HT-29 (cell line): ENCODE measurements at places on chromosomes 12 and 14. TPM values are rescaled to one million over a fixed set of nuclear protein-coding genes. Genes with fewer than 3 reads are reported as not detected.

GRCh38 chr14:55533960-55534359 is 46.0 kb upstream of the KTN1 start:
- no peak for DNase-seq

GRCh38 chr14:76904100-76904739 is 78.0 kb downstream of the LRRC74A start:
- DNase-seq, result no peak

DNA sequence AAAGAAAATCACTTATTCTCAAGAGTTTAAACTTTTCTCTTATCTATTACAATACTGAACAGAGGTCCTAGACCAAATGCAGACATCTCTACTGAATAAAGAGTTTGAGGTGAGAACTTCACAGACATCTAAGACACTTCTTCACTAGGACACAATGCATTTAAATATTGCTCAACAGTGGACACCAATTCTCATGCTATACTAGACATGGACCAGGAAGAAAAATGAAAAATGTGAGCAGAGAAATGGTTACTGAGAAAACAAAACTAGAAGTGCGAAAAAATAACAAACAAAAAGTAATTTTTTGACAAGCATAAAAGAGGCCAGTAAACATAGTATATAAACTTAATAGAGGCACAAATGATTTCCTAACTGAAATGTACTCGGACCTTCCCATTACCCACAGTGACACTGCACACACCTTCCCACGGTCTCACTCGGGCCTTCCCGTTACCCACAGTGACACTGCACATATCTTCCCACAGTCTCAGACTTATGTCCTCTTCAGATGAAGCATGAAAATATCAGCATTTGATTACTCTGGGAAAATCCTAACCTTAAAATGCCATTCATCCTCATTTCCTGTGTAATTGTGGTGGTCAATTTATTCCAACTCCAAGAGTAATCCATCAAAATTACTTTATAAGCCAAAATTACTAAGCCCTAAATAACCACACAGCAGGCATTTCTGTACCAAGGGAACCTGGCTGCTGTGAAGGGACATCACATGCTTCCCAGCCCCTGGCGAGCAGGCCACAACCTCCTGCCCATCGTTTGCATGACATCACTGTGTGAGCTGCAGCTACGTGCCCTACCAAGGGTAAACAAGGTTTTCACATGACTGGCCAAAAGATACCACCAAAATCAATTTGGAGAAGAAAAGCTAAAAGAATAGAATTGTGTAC is 6.4 kb downstream of the SLC15A4 start:
- DNase-seq, result no peak

- no peak for DNase-seq
Observed at GRCh38 chr12:130839770-130840404, 837 bp upstream of the STX2 start.

DNA sequence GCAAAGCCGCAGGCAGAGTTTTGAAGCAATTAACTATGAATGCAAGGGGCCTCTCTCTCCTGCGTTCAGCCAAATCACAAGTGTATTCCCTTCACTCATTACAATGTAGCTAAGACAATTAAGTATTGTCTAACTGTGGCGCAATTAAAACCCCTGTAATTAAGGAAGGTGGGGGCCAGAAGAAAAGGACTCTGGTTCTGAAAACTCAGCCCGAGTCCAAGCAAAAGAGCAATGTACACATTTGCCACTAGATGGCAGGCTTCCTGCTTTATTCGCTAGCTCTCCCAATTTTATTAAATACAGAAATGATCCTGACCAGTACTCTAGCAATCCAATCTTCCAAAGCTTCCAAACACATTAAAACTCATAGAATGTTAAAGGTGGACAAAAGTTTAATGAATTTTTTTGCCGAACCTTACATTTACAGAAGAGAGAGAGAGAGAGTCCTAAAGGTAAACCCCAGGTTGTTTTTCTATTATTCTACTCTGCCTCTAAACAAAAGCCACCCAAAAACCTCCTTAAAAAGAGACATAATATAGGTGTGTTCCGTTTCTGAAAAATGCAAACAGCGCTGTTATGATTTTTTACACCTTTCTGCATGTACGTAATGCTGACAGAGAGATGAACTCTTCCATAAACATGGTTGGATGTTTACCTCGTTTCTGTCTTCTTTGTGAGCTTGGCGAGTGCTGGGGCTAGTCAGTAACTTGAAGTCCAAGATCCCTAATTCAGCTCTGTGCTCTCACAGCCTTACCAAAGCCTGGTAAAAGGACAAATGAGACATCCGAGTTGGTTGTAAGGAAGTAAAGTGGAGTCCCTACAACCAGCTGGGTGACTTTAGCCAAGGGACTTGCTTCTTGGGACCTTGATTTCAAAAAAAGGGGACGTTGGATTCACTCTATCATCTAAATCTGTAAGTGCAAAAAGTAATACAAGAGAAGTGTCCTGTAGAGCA is 50.9 kb upstream of the VASH1 start:
- DNase-seq, result peak; percentile 49

RGS6 gene
- not detected in 2 replicates for total RNA-seq

DNA sequence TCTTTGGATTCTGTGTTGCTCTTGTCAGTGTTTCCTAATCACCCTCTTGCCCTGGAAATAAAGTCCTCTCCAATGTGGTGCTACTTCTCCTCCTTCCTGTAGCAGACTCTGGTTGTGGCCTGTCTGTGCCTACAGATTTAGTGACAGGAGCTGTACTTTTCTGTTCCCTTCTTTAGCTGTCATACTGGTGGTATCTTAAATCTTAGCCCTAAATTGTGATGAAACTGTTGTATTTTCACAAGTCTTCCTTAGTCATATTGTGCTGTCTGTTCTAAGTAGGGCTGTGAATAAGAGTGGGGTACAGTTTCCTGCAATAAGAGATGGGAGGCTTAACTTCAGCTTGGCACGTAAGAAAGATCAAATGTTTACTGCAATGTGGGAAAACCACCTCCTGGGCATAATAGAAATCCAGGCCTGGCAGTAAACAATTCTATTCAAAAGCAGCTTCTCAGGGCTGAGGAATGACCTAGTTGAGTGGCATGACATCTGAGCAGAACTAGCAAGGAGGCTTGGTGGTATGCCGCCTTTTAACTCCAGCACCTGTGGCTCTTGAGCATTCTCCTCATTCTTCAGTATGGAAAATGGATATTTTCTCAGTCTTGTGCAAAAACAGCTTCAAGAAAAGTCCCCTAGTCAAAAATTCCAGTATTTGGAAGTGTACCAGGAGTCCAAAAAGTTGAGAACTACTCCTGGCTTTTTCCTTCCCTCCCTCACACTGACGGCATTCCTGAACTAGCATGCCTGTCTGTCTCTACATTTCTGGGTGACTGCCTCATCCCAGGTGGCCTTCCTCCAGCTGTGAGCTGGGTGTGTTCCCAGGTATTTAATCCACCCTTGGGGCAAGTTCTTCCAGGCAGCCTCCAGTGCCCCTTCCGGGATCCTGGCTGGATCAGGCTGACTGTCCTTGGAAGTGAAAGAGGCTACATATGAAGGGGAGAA is 19.5 kb downstream of the ANO6 start:
- DNase-seq, result peak; percentile 47

- no peak for DNase-seq
Observed at GRCh38 chr12:58764100-58764953, 156.0 kb downstream of the LRIG3 start.

- DNase-seq, result no peak
Observed at GRCh38 chr12:56186957-56187356, 2.3 kb downstream of the SMARCC2 start.

DNA sequence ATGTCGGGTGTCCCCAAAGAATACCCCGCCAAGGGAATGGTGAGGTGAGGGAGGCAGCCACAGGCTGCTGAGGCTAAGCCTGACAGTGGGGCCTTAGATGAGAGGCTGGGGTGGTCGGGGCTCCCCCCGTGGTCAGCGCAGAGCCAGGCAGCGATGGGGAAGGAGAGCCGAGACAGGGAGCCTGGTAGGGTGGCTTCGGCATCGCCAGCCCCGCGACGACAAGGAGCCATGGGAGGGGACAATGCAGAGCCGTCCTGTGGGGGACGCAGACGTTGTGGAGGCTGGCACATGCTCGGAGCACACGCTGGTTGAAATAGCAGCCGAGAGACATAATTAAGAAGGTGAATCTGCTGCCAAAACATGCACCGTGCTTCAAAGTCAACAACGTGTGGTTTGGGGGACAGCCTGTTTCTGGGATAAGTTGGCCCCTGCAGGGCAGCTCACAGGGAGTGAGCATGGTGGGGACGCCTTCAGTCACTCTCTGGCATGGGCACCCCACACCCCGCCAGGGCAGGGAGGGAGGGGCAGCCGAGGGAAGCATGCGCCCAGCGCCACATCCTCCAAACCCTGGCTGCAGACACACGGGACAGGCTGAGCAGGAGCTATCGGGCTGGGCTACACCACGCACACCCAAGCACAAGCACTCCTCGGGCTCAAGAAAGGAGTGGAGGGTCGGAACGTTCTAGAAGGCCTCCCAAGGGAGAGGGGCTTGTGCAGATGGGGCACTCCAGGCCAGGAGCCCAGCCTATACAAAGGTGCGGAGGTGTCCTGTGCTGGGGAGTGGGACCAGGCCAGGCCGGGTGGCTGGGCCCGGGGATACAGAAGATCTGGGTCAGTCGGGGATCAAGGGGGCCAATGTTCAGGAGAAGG is 66.6 kb upstream of the C14orf180 start:
- no peak for DNase-seq

- DNase-seq, result peak; percentile 30
Observed at GRCh38 chr12:103884316-103884715, 43.3 kb upstream of the NT5DC3 start.

GRCh38 chr12:96500693-96501092 is 11.3 kb downstream of the CFAP54 start:
- no peak for DNase-seq

DNA sequence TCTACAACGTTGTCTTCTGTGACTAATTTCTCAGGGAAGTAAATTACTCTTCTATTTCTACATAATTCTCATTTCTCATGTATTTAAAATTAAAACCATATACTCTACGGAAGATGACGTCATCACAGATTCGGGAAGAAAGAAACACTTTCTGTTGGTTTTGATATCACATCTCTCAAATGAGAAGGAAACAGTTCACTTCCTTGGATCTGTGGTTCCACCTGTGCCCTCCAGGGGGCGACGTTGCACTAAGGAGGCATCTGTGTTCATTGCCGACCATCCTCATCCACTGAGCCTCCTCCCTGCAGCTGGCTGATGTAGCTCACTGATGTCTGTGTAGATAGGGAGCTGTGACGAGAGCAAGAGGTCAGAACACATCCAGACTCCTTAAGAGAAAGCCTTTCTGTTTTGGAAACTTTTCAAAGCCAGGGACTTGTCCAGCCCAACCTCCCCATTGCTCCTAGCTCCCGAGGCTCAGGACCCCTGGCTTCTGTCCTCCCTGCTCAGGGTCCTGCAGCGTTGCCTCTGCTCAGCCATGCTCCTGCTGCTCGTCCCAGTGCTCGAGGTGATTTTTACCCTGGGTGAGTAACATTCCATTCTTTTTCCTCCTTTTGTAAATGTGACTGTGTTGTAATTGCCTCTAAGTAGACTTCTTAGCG is 172.7 kb upstream of the OR4E1 start:
- peak; percentile 15 for DNase-seq

DENND5B gene
- 25.1 and 28.3 TPM in 2 replicates for total RNA-seq

CMKLR1 gene
- total RNA-seq, result not detected in 2 replicates

GRCh38 chr12:53065975-53066931 is 12.9 kb downstream of the SPRYD3 start:
- DNase-seq, result peak; percentile 95

- no peak for DNase-seq
Observed at GRCh38 chr14:100617410-100618317, 30.4 kb upstream of the BEGAIN start.

HAL gene
- not detected in 2 replicates for total RNA-seq

DPF3 gene
- not detected in 2 replicates for total RNA-seq

DNA sequence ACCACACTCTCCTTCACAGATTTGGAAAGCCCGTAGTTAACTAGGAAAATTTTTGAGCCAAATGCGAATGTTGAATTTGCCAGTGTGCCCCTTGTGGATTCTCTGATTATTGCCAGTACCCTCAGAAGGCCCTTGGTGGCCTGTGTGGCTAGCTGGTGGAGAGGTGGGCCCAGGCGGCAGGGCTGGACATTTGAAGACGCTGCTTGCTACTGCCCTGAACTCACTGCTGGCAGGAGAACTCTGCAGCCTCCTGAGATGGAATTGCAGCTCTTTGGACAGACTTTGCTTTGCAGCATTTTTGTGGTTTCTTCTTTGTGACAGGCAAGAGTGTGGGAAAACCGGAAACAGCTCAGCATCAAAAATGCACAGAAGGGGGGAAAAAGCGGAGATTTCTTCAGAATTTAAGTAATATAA is 97.6 kb downstream of the TGFB3 start:
- DNase-seq, result no peak

DAAM1 gene
- 2.6 and 8.5 TPM in 2 replicates for total RNA-seq

DNA sequence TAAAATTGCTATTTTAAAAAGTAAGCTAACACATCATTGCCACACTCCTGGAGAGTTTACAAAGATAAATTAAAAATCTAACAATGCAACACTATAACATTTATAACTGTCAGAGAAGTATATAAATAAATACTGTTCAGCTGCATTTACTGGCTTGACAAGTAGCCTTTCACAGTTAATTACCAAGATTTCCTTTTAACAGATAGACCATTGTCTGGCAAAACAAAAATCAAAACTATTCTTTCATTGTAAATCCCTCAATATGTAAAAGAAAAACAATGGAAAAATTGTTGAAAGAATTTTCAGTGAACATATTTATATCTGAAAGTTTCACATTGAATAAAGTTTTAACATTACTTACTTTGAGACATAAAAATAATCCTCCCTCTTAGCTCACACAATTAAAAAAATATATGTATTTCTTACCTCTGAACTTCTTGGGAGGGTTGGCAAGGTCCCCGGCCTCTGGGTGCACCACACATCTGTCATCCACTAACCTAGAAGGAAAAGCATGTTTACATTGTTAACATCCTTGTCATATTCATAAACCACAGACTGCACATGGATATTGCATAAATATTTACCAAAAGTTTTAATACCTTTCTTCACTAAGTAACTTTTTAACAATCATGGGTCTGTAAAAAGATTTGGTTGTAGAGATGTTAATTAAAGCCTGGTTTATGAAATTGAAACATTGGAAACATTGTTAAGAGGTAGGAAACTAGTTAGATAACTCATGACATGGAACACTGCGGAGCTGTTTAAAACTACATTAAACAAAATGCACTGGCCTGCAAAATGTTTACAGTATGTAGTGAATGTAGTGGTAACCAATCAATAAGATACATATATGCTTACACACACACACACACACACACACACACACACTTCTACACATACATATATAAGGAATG is 43.0 kb downstream of the ITPR2 start:
- DNase-seq, result peak; percentile 65

- DNase-seq, result no peak
Observed at GRCh38 chr14:53946404-53947093, 10.1 kb downstream of the BMP4 start.

GAPDH gene
- total RNA-seq, result 6,490 and 6,870 TPM in 2 replicates

EEA1 gene
- 3.2 and 3.4 TPM in 2 replicates for total RNA-seq

GRCh38 chr14:82230748-82231147 is 697.1 kb upstream of the SEL1L start:
- DNase-seq, result no peak

GRCh38 chr12:42691991-42692557 is 102.5 kb upstream of the PRICKLE1 start:
- DNase-seq, result no peak

- DNase-seq, result no peak
Observed at GRCh38 chr14:45698462-45699134, 445.6 kb upstream of the MIS18BP1 start.
